ENCODE measurements at places on chromosomes 11 and 22. TPM values are rescaled to one million over a fixed set of nuclear protein-coding genes. Genes with fewer than 3 reads are reported as not detected.

DNA sequence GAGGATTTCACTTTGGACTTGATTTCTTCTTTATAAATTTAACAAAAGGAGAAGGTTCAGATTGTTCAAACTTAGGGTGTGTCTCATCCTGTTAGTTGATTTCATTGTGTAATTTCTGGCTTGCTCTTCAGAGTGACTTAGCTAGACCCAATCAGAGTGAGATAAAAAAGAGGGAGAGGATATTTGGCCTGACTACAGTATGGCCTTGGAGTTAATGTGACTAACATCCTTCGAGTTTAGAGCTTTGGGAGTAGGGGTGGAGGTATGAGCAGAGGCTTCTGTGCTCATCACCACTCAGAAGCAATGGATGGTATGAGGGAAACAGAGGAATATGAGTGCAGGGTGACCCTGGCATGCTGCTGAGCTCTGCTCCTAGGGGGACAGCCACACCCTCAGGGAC is 114.2 kb downstream of the ME3 start:
- no peak for ATAC-seq

DNA sequence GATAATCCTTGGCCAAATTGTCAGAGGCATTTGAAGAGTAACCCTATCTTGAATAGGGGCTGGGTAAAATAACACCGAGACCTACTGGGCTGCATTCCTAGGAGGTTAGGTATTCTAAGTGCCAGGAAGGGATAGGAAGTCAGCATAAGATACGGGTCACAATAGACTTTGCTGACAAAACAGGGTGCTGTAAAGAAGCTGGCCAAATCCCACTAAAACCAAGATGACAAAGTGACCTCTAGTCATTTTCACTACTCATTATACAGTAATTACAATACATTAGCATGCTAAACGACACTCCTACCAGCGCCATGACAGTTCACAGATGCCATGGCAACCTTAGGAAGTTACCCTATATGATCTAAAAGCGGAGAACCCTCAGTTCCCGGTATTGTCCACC is 964 bp upstream of the REXO2 start:
- no peak for ATAC-seq

DNA sequence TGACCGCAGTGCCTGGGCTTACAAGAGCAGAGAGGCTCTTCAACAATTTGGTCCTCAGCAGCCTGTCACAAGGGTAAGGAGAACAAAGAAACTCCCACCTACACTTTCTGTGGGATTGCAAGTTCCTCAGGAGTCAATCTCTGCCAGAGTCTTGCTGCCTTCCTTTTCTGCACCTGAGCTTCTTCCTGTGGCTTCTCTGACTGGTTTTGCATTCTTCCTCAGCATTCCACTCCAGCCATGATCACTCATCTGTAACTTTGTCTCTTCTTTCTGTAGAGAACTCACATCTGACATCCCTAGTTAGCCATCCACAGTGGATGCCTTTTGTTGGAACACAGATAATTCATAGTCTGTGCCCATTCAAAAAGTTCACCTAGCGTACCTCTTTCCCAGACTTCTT is 14.2 kb upstream of the OR6A2 start:
- no peak for ATAC-seq

- ATAC-seq: no peak
These were observed 176.1 kb downstream of the DBX1 start for GRCh38 chr11:19984048-19984742.

Gene CALCA
- total RNA-seq: not detected
